ENCODE measurements at places on chromosomes 7 and 10.

GRCh38 chr10:128310971-128311658 is 184.9 kb upstream of the MKI67 start:
- DNase-seq: no peak

GRCh38 chr10:132851451-132851850 is 65.5 kb upstream of the NKX6-2 start:
- no peak for DNase-seq

GRCh38 chr10:89440226-89441009 is 26.1 kb downstream of the IFIT5 start:
- no peak for DNase-seq

DNA sequence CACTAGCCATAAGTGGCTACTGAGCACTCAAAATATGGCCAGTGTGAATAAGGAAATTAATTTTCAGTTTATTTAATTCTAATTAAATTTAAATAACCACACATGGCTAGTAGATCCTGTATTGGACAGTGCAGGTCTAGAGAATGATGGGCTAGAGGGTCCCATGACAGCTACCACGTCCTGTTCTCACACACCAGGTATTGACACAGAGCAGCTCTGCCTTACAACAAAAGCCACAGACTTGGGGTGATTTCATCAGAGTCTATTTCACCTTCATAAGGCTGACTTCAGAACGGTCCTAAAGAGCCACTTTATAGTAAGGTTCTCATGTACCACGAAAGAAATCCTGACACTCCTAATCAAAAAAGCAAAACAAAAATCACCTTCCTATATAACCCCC is 111.3 kb downstream of the UBE2H start:
- no peak for DNase-seq

GRCh38 chr10:133225707-133226191 is 4.3 kb upstream of the UTF1 start:
- DNase-seq: no peak

GRCh38 chr10:61633665-61634064 is 29.1 kb upstream of the CABCOCO1 start:
- DNase-seq: no peak

- no peak for DNase-seq
Observed at GRCh38 chr10:67200913-67201564, 275.2 kb downstream of the LRRTM3 start.

- DNase-seq: no peak
Observed at GRCh38 chr7:92061154-92061553, 73.1 kb downstream of the CYP51A1 start.

GRCh38 chr10:105702211-105702610 is 1061.1 kb downstream of the SORCS3 start:
- DNase-seq: no peak

DNA sequence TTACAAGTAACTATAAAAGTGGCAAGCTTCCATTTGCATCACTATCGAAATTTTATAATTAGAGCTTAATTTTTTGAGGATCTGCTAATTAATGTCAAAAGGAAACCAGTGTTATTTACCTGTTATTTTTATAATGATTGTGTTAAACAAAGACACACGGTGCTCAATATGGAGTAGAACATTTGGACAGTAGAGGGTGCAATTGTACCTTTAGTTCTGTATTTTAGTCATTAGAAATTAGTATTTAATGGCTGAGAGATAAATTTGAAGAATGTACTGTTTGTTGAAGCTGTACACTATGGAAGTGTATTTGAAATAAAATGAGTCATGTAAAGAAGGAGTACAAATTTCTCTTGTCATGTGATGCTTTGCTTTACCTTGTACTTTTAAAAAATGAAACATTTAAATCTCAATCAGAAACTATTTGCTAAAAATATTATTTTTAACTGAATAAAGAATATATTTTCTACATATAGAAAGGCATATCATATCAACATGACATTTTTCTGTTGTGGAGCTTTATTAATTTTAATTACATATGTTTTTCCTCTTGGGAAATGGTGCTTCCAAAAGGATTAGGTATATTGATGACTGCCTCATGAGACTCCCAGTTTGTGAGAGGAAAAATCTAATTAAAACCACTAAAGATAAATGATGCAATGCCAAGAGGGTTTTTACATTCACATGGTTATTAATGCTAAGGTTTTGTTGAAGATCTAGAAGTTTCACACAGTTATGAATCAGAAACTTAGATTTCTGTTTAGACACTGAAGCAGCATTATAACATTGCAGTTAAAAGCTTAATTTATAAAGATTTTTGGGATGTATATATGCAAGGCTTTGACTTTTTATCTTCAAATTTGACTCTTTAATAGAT is 10.4 kb upstream of the PRKG1 start:
- no peak for DNase-seq

DNA sequence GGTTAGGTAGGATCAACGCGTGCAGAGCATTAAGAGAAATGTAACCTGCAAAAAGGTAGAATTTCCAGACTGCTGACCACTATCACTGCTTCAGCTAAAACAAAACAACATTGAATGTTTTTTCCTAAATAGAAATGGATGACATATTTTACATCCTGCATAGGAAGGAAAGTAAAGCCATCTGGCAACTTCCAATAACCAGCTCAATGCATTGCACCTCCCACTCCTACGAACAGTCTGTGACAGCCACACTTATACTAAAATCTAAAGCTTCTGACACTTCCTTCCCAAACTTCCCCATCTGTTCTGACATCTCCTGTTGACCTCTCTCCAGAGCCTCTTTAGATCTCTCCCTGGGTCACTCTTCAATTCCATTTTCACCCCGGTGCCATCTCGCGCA is 47.1 kb downstream of the NRCAM start:
- DNase-seq: no peak

- no peak for DNase-seq
Observed at GRCh38 chr7:36475381-36475780, 85.7 kb downstream of the ANLN start.

Measured in stimulated activated CD4-positive, alpha-beta T cell treated with anti-CD3 and anti-CD28 coated beads, TNF-alpha, amount 100 ng/mL, for 24 hours (primary cell).